ENCODE measurements at places on chromosomes 13 and 19. TPM values are rescaled to one million over a fixed set of nuclear protein-coding genes. Genes with fewer than 3 reads are reported as not detected.

- no peak for DNase-seq
Measured at GRCh38 chr13:50990065-50990817, 80.7 kb downstream of the RNASEH2B start.

The CYP2F1 gene
- not detected for total RNA-seq

- peak; percentile 29 for DNase-seq
Measured at GRCh38 chr19:51398096-51398704, 7.8 kb upstream of the C19orf84 start.

The FCER2 gene
- total RNA-seq, result not detected

The HCST gene
- total RNA-seq, result 0.97 TPM

The ZNF578 gene
- total RNA-seq, result 0.97 TPM
